GM04503 (cell line): ENCODE measurements at places on chromosomes 6 and 20.

DNA sequence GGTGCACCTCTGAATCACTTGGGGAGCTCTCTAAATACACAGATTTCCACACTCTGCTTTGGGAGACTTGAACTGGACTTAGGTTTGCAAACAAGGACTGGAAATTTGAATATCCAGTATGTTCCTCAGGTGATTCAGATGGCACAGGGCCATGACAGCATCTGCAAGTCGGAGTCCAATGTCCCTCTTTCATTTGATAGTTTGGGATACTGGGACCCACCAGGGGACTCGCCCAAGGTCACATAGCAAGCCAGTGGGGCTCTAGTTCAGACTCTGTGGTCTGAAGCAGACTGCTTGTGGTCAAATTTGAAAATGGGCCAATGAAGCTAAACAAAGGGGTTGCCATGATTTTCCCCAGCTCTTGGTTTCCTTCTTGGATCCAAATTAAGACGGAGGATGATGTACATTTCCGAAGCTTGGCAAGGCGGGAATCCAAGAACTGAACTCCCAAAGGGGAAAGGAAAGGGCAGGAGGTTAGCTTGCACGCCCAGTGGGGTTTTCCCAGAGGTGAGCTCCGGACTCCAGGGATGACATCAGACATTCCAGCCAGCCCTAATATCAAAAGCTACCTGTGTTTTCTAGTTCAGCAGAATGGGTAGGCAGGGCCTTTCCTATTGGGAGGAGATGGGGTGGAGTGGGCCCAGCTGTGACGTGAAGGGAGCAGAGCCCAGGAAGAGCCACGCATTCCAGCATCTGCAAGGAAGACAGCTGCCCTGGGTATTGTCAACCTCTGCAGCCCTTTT, 3.4 kb upstream of the SYS1 start:
- DNase-seq: no peak

GRCh38 chr20:62837790-62838127, 20.9 kb downstream of the COL9A3 start:
- DNase-seq: no peak

GRCh38 chr20:41040855-41041254, 12.2 kb downstream of the TOP1 start:
- no peak for DNase-seq

- no peak for DNase-seq
Measured at GRCh38 chr6:143803769-143804568, 39.2 kb upstream of the LTV1 start.

- DNase-seq: no peak
Measured at GRCh38 chr6:134172706-134173365, 120.4 kb upstream of the SLC2A12 start.

DNA sequence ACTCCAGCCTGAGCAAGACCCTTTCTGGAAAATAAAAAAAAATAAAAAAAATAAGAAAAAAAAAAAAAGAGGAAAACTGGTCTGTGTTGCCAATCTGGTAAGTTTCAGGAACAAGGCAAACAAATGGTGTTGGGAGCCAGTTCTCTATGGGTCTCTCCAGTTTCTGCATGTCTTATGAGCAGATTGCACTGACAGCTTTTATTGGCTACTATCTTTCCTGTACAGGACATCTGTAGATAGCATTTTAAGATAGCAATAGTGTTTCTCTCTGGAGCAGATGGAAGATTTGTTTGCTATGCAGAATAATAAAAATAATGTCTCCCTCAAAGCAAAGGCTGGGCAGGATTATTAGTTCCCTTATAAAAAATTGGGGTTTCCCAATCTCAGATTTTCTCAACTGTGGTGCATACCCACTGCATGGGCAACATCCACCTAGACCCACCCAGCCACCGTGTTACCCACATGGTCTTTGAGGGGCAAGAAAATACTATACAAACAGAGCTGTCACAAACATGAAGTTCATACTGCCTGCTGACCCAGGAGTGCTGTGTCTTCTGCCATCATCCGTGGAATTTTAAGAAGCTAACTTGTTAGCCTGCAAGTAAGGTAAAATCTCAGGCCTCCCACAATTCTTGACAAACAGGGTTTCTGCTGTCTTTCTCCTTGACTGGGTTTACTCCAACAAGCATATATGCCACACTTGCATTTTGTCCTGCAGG, 9.5 kb downstream of the GMDS start:
- no peak for DNase-seq

DNA sequence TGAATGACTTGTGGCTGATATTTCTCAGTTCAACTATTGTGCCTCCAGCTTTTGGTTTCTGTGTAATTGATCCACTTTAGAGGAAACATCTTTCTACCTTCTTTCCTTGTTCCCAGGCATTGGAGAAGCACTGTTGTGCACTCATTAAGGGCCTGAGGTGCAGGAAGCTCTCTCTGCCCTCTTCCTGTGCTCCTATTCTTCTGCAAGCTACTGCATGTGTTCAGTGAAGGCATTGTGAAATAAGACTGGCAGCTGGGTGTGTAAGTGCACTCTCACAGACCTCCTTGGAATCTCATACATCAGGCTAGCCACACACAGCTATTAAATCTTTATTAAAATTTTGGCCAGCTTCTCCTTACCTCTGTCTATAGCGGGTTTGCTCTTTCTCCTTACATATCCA, 177.8 kb downstream of the OGFRL1 start:
- DNase-seq: no peak

GRCh38 chr6:44086931-44087574, 40.2 kb downstream of the MRPL14 start:
- DNase-seq: no peak

- no peak for DNase-seq
Measured at GRCh38 chr20:52459150-52459549, 267.6 kb upstream of the ZFP64 start.

GRCh38 chr6:34468378-34468892, 2.6 kb downstream of the PACSIN1 start:
- no peak for DNase-seq

- no peak for DNase-seq
Measured at GRCh38 chr6:122202576-122203137, 196.8 kb upstream of the HSF2 start.

DNA sequence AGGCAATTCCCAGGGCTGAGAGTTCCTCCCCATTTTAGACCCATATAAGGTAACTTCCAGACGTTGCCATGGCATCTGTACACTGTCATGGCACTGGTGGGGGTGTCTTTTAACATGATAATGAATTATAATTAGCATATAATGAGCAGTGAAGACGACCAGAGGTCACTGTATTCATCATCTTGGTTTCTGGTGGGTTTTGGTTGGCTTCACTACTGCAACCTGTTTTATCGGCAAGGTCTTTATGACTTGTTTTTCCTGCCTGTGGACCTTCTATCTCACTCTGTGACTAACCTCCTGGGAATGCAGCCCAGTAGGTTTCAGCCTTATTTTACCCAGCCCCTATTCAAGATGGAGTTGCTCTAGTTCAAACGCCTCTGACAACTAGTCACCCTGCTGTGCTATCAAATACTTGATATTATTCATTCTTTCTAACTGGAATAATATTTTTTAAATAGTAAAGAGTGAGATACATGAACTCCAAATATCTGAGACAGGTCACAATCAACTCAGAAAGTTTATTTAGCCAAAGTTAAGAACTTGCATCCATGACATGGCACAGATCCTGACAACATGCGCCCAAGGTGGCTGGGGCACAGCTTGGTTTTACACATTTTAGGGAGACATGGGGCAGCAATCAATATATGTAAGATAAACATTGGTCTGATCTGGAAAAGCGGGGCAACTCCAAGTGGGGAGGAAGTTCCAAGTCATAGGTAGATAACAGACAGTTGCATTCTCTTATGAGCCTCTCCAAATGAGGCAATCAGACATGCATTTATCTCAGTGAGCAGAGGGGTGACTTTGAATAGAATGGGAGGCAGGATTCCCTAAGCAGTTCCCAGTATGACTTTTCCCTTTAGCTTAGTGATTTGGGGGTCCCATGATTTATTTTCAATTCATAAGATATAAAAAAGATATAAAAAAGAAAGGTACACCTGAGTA, 1.2 kb upstream of the UFL1 start:
- no peak for DNase-seq

GRCh38 chr6:71114544-71114943, 157.7 kb upstream of the B3GAT2 start:
- no peak for DNase-seq

GRCh38 chr6:35651244-35651643, 37.5 kb downstream of the FKBP5 start:
- DNase-seq: no peak

DNA sequence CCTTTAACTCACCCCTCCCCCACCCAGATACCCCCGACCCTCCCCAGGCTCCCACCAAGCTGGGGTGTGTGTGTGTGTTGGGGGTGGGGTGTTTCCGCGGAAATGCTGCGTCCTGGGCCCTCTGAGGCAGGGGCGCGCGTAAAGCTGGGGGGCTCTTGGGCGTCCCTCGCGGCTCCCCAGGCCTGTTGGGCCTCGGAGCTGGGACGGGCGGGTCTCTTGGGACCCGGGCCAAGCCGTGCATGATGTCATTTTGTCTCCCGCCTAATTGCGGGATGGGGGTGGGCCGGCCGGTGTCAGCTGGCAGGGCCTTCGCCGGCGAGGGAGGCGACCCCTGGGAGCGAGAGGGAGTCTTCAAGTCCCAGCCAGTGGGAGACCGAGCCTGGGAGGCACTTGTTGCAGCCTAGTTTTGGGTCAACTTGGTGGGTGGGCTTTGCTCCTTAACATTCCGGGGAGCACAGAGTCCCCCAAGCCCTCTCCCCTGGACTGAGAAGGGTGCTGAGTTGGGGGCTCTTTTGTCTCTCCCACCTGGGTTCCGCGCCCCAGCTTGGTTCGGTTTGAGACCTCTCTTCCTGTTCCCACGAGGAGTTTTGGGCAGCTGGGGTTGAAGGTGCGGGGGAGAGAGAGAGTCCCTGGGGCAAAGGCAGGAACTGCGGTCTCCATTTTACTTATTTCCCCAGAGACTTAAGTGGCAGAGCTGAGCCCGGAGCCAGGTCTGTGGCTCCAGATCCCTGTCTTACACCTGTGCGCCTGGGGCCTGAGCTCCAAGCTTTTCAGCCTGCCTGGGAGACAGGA, 623 bp downstream of the MYBL2 start:
- DNase-seq: no peak

GRCh38 chr6:143605906-143606521, 71.8 kb upstream of the PHACTR2 start:
- no peak for DNase-seq

GRCh38 chr6:11525468-11526155, 11.9 kb upstream of the TMEM170B start:
- peak; percentile 85 for DNase-seq

DNA sequence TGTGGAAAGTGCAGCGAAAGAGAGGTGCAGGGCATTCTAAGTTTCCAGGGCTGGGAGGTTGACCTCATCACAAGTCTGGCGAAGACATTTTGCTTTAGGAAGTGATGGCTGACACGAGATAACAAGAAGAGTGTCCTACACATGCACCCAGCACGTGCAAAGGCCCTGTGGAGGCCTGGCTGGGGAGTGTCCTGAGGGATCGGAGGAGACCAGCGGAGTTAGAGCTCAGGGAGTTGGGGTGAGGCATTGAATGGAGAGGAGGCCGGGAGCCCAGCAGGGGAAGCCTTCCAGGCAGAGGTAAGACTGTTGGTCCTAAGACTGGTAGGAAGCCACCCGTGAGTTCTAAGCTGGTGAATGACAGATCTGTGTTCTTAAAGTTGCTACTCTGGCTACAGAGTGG, 58.4 kb downstream of the PPP1R14C start:
- DNase-seq: no peak

DNA sequence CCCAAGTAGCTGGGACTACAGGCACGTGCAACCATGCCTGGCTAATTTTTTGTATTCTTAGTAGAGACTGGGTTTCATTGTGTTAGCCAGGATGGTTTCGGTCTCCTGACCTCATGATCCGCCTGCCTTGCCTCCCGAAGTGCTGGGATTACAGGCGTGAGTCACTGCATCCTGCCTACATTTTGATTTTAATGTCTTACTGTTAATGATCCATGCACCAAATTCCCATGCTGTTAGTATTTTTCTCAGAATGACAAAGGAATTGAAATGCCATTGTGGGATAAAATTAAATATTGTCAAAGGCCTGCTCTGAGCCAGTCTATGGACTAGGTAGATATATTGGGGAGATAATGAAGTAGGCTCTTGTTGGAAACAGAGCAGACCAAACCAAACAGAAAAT, 28.2 kb downstream of the CBFA2T2 start:
- DNase-seq: peak; percentile 53

GRCh38 chr6:122449069-122449468, 22.5 kb downstream of the SERINC1 start:
- no peak for DNase-seq

DNA sequence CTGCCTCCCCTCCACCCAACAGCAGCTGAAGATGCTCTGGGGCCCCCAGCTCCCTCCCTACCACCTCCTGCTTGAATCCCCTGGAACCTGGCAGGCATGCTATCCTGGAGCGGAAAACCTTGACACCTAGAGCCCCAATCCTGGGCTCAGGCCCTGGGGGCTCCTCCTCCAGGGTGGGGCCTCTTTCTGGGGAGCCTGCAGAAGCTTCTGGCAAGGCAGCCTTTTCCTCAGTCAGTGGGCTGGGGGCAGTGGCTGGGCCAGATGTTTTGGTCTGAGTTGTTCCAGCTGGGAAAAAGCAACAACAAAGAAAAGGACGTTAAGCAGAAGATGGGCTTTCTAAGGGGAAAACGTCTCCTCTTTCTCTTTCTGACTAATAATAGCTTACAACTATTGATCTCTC, 21.1 kb downstream of the KIAA1755 start:
- DNase-seq: no peak
